ENCODE measurements at places on chromosomes 12 and 14. TPM values are rescaled to one million over a fixed set of nuclear protein-coding genes. Genes with fewer than 3 reads are reported as not detected.
A peak's percentile ranks its signal among the peaks of the same experiment; 100 is the strongest.

Gene RIN3
- total RNA-seq = 55.5 TPM

- H3K27me3 ChIP-seq = no peaks in the 10 kb centered on the region
- peaks cover 2% of the 10 kb centered on the region for H3K36me3 ChIP-seq
- no peak overlapping the region for H3K4me3 ChIP-seq
- peaks cover 28% of the 10 kb centered on the region for H3K4me1 ChIP-seq
- no peak for DNase-seq
Observed at GRCh38 chr14:59262717-59263454, 74.4 kb downstream of the DAAM1 start.

GRCh38 chr12:99130808-99131553, 485.9 kb downstream of the APAF1 start:
- H3K4me1 ChIP-seq = peaks cover 3% of the 10 kb centered on the region
- H3K27me3 ChIP-seq = no peaks in the 10 kb centered on the region
- no peaks in the 10 kb centered on the region for H3K36me3 ChIP-seq
- H3K27ac ChIP-seq = peak overlapping the region; percentile 3
- peak; percentile 29 for DNase-seq
- no peak overlapping the region for H3K4me3 ChIP-seq

DNA sequence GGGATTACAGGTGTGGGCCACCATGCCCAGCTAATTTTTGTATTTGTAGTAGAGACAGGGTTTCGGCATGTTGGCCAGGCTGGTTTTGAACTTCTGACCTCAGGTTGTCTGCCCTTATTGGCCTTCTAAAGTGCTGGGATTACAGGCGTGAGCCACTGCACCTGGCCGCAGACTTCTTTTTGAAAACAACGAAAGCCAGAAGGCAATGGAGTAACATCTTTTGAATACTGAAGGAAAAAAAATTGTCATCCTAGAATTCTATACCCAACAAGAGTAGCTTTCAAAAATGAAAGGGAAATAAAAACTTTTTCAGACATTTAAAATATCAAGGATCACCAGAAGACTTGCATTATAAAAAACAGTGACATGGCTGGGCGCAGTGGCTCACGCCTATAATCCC, 38.7 kb upstream of the CTDSP2 start:
- no peaks in the 10 kb centered on the region for H3K36me3 ChIP-seq
- DNase-seq = no peak
- no peak overlapping the region for H3K4me3 ChIP-seq
- peaks cover 5% of the 10 kb centered on the region for H3K4me1 ChIP-seq
- no peaks in the 10 kb centered on the region for H3K27me3 ChIP-seq

DNA sequence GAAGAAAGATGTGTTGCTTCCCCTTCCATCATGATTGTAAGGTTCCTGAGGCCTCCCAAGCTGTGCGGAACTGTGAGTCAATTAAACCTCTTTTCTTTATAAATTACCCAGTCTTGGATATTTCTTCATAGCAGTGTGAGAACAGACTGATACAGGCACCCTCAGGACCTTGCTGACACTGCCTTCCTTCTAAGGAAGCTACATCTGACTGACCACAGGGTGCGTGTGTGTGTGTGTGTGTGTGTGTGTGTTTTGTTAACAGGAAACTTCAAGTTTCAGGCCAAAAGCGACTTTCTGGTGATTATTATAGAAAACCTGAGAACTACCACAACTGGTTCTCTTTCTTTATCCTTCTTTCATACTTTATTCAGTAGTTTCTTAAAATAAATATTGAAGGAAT, 149.0 kb downstream of the CAPZA3 start:
- no peak for DNase-seq
- H3K4me1 ChIP-seq = no peaks in the 10 kb centered on the region
- H3K27ac ChIP-seq = no peak overlapping the region
- no peaks in the 10 kb centered on the region for H3K27me3 ChIP-seq

DNA sequence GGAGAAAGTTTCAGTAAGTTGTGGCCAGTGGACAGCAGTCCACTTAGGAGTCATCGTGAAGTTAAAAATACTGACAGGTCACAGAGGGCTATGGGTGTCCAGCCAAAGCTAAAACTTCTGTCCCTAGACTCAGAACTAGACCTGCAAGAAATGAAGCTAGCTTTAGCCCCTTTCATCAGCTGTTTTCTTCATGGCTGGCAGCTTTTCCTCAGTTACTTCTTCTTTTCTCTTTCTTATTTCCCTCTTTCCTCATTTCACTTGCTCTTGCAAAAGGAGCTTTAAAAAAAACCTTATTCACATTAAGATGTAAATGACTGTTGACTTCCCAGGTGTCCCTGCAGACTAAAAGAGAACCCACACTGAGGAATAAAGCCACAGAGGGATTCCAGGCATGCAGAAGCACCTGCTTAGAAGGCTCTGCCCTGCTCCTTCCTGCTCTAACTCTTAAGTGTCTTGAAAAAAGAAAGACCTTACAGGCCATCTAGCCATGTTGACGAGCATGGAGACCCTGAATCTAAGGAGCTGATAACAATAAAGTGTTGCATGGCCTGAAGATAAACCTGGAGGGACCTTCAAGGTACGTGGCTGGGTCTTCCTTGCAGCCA, 69.7 kb upstream of the CCND2 start:
- DNase-seq = no peak
- H3K4me1 ChIP-seq = no peaks in the 10 kb centered on the region
- H3K4me3 ChIP-seq = no peak overlapping the region
- H3K36me3 ChIP-seq = no peaks in the 10 kb centered on the region
